Thyroid gland (tissue), 4 donors: ENCODE measurements at places on chromosomes 5 and 9. TPM values are rescaled to one million over a fixed set of nuclear protein-coding genes. Genes with fewer than 3 reads are reported as not detected.

GRCh38 chr9:82273121-82273520 is 284.5 kb downstream of the SPATA31D1 start:
- no peak for DNase-seq

The ARL14EPL gene
- total RNA-seq: not detected

GRCh38 chr5:3034881-3035280 is 283.4 kb upstream of the IRX2 start:
- no peak for DNase-seq

- no peak for DNase-seq
Measured at GRCh38 chr5:156272139-156272538, 54.8 kb upstream of the SGCD start.

- DNase-seq: no peak
Measured at GRCh38 chr5:173726846-173727557, 110.6 kb upstream of the BOD1 start.

- no peak for DNase-seq
Measured at GRCh38 chr5:135543485-135544304, 7.9 kb upstream of the NEUROG1 start.

DNA sequence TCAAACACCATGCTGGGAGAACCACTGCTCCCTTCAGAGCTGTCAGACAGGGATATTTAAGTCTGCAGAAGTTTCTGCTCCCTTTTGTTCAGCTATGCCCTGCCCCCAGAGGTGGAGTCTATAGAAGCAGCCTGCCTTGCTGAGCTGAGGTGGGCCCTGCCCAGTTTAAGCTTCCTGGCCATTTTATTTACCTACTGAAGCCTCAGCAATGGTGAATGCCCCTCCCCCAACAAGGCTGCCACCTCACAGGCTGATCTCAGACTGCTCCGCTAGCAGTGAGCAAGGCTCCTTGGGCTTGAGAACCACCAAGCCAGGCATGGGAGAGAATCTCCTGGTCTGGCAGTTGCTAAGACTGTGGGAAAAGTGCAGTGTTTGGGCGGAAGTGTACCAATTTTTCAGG is 205.5 kb upstream of the PTGER4 start:
- no peak for DNase-seq

GRCh38 chr5:171268700-171269620 is 40.1 kb upstream of the TLX3 start:
- no peak for DNase-seq

DNA sequence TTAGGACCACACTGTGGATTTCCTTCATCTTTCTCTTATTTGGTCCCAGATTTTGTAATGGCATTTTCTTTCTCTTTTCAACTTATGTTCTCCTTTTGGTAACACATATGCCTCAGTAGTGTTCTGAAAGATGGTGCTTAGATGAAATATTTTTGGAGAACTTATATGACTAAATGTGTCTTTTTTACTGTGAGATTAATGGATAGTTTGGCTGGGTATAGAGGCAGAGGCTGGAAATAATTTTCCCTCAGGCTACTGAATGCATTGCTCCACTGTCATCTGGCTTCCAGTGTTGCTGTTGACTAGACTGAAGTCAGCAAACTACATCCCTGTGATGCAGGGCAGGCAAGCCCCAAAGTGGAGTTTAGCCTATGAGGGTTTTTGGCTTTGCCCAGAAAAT is 450.9 kb downstream of the DMAC1 start:
- DNase-seq: no peak

DNA sequence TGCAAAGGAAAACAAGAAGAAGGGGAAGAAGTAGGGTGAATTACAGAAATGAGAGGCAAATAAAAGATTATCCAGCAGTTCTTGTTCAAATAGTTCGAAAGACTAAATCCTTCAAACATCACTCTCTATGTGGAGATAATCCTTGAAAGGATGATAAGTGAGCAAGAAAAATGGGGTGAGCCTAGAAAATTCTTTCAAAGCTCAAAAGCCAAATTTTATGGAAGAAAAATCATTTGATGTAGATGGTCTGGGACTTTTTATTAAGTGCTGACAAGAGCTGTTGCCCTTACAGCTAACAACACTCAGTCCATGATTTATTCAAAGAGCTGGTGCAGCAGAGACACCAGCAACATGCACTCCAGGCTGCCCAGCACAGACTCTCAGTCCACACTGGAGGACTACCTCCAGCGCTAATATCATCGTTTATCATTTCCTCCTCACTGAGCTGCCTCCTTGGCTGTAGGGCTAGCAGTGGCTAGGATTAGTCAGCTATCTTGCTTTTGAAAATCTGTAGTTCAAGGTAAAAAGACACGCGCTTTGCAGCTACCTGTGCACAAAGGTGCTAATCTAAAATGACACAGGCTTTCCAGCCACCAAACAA is 264.8 kb upstream of the KIF2A start:
- DNase-seq: no peak

- no peak for DNase-seq
Measured at GRCh38 chr9:84153885-84154284, 173.3 kb downstream of the RMI1 start.

DNA sequence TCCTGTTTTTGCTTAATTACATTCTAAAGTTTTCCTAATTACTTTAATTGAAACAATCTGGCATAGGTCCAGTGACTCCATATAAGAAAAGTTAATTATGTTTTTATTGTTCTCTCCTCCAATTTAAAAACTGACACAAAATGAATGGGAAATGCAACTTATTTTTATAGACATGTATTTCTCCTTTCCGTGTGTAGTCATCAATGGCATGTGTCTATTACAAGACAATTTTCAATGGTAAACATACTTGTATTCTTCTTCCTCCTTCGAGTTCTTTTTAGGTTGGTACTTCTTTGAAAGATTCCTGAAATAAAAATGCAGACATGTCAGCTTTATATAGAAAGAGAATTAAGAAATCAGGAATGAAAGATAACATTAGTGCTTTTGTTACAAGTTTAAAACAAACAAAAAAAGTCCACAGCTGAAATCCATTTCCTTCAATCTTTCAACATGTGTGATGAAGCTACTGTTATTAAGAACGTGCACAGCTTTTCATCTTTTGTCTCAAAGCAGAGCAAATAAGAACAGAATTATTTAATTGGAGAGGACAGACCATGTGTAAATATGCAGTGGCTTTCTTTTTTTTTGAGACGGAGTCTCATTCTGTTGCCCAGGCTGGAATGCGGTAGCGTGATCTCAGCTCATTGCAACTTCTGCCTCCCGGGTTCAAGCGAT is 63.8 kb downstream of the FNBP1 start:
- DNase-seq: no peak

The LIFR gene
- 207 TPM for total RNA-seq

DNA sequence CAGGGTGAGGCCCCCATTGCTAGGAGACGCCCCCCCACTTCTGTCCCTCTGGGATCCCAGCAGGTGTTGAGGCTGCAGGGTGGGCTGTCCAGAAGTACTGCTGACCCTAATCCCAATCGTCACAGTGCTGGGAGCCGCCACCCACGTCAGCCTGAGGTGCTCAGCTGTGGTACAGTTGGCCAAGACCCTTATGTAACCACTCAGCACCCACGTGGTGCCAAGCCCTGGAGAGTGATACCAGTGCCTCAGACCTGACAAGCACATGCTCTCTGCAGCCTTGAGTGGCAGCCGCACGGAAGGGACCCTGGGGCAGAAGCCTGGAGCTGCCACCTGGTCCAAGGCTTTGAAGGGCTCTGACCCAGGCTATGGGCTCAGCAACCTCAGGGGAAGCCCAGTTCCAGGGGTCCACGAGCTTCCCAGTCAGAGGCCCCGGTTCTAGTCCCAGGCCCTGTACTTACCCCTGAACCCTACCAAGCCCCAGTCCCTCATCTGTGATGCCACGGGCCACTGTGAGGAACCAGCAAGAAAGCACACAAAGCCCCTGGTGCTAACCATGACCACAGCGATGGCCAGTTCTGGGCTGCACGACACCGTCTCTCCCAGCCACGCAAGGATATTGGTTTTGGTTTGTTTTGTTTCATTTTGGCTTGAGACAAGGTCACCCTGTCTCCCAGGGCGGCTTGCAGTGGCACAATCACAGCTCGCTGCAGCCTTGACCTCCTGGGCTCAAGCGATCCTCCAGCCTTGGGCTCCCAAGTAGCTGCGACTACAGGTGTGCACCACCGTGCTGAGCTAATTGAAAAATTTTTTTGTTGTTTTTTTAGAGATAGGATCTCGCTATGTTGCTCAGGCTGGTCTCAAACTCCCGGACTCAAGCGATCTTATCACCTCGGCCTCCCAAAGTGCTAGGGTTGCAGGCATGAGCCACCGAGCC is 50.7 kb downstream of the DBH start:
- DNase-seq: peak; percentile 87

The OR13C3 gene
- not detected for total RNA-seq

DNA sequence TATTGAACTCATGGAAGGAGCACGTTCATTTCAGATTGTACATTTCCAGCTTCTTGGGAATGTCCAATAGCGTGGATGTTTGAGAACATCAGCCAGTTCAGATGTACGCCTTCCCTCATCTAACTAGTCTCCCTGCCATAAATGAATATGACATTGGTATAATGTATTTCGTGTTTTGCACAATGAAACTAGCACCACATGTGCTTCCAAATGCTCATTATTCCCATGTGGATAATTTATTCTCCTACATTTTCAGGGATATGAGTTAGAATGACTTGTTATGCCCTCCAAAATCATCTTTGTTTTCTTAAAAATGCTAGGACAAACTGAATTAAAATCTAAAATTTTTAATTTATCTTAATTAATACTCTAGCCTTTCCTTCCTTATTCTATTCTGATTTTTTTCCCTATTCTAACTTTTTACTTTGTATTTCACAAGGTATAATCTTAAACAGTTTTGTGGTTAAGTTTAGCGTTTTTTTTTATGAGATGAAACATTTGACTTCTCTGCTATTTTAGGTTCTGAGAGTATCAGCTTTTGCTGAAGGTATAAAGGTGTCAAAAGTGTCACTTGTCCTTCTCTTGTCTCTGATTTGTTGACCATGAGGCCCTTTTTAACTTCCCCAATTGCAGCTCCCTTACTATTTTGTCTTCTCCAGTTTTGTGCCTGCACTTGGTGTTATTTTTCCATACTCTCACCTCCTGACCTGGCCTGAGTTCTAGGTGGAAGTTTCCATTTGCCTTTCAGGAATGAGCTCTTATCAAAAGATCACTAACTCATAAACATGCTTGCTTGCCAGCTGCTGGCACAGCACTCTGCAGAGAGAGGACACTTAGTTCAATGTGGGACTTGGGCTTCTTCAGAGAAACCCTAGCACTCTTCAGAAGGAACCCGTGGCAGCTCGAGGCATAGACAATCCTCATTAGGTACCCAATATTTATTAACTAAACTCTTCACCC is 106.8 kb downstream of the FRMD3 start:
- DNase-seq: peak; percentile 82

DNA sequence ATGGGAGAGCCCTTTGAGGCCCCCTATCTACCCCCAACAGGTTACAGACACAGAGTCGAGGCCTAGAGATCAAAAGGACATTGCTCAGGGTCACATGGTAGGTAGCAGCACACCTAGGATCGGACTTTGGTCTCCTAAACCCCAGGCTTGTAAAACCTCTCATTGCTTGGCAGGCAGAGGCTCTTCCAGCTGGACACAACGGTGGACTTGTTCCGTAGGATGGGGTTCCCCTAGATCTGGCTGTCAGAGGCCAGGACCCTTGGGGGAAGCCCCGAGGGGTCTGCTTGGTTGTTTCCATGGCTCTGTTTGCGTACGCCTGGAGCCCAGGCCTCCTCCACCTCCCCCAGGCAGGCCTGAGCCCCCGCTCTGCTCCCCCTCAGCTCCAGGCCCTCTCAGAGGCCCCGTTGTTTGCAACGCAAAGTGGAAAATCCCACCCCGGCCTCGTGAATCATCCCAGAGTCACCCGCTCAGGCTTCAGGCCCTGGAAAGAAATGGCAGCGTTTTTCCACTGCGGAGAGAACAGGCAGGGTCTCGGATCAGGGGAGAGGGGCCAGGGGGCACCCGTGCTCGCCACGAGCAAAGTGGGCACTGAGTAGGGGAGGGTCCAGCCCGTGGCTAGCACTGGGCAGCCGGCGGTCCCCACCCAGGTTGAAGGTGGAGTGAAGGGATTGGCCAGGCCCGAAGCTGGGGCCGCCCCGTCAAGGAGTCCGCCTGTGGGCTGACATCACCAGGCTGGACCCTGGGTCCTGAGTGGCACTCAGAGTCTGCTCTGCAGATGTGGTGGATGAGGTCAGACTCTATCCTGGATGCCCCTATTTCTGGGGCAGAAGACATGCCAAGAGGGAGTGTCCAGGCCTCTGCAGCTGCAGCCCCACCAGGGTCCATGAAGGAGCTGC is 19.8 kb downstream of the COL27A1 start:
- no peak for DNase-seq

DNA sequence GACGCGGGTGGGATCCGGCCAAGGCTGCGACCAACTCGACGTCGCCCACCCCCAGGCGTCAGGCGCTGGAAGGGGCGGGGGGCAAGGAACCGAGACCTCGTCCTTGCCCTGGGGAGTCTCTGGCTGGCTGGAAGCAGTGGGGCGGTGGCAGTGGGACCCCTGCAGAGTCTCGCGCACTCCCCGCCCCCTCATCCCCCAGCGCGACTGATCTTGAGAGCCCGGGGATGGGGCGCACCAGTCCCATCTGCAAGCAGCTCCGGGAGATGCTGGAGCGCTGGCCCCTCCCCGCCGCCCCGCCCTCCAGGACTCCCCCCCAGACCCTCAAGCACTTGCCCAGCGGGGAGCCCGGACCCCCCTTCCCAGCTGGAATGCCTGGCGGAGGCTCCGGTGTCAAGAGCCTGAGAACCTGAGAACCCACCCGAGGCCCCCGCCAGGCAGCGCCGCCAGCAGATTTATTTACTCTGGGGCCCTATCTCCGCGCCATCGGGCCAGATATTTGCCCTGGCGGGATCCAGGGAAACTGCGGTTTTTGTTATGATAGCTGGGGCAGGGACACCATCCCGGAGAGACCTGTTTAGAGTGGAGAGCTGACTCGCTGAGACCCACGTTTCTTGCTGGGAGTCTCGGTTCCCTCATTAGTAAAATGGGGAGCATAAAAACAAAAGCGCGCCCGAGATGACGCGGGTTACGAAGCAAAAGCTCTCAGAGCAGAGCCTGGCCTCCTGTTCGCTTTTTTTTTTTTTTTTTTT is 1.2 kb downstream of the PRRT1B start:
- DNase-seq: no peak

DNA sequence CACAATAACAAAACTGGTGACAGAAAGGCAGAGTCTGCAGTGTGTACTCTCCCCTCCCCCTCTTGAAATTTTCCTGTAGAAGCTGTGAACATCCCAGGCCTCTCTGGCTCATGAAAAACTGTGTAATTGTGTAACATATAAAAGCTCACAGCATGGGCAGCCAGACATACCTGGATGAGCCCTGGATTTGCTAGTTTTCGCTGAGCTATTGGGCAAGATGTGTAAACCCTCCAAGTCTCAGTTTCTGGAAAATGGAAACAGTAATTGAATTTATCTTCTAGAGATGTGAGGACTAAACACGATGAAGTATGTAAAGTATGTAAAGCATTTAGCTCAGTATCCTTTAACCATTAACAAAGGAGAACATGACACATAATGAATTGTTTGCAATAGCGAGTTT is 143.2 kb upstream of the ANKH start:
- DNase-seq: no peak

The PCDHB8 gene
- 0.67 TPM for total RNA-seq
